ENCODE measurements at places on chromosomes 16 and 17. TPM values are rescaled to one million over a fixed set of nuclear protein-coding genes. Genes with fewer than 3 reads are reported as not detected.

Gene FOXJ1
- 0.05 TPM for polyA plus RNA-seq

Gene TNFSF13
- polyA plus RNA-seq, result 2.6 TPM

Gene SP2
- polyA plus RNA-seq, result 13.9 TPM

DNA sequence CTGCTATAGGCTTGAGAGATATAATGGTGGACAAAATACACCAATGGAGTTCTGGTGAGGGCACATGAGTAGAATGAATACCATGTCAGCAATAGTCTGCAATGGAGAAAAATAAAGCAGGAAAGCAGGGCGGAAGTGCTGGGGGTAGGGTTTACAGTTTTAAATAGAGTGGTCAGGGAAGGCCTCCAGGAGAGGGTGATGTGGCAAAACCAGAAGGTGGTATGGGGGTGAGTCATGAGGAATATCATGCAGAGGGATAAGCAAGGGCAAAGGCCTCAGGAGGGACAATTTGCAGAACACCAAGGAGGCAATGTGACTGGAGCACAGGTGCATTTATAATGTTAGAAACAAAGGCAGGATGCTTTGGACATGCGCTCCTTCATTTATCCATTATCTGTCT is 102.0 kb downstream of the ITFG1 start:
- no peak for DNase-seq

DNA sequence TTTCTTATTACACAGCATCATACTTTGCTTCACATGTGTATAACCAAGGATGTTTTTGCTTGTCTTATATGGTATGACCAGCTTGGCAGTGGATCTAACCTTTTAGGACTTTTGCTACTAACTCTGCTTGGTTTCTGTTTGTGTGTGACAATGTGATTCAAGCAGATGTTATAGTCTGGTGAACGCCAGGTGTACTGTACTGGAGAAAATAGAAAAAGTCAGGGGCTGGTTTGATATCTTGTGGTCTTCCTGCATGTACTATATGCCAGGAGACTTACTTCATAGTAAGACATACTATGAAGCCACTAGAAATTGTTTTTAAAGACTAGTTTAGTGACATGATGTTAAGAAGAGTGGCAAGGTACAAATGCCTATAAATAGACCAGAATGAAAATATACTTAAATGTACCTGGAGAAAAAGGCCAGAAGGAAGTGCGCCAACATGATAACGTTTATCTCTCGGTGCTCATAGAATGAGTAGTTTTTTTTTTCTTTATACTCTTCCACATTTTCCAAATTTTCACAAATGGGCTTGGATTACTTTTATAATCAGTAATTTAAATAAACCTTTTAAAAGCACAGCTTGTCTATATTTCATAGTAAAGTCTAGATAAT is 112.3 kb downstream of the PRKCA start:
- no peak for DNase-seq

DNA sequence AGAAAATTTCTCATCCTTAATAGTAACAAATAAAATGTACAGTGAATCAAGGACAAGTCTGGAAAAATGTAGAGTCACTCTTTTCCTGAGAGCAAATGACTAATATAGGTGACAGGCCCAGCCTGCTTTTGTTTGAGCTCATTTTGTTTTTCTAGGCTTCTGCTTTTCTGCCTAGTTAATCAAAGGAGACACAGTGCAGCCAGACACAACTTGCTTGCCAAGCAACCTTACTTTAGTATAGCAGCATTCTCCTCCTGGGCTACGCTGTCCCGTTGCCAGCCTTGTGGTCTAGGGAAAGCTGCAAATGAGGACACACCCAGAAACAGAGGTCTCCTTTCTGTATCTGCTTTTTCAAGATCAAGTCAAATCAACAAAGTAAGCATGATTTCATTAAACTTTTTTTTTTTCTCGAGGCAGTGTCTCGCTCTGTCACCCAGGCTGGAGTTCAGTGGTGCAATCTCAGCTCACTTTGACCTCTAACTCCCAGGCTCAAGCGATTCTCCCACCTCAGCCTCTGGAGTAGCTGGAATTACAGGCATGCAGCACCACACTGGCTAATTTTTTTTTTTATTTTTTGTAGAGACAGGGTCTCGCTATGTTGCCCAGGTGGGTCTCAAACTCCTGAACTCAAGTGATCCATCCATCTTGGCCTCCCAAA is 17.2 kb downstream of the GINS3 start:
- DNase-seq, result no peak

GRCh38 chr16:4544473-4544872 is 5.9 kb upstream of the CDIP1 start:
- no peak for DNase-seq

DNA sequence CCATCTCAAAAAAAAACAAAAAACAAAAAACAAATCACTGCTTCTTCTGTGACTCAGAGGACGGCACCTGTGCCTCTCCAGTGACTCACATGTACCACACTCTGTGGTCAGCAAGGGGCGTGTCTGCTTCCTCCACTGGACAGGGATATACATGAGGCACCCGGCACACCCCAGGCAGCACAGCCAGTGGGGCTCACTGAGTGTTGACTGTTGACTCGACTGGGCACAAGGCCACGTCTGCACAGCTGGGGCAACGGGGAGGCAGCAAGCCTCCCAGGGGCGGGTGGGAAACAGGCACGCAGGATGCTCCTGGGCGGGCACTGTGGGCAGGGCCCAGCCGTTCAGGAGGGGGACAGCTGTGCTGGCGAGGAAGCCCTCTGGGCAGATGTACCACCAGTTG is 64.1 kb downstream of the TIMM22 start:
- no peak for DNase-seq

DNA sequence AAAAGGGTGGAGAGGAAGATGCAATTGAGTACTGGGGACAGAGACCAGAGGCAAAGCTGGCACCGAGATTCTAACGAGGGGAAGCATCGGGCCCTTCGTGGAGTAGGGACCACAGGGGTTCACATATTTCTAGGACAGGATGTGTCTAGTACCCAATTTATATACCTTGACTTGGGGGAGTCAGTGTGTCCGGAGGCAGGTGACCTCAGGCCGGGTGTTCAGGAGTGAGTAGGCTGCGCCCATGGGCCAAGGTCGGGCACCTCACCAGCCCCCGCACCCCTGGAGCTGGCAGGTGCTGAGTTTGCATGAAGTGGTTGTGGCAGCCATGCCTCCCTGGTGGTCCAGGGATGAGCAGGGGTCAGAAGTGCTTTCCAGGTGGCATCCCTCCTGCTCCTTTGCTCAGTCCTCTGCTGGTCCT is 8.6 kb upstream of the NXPH3 start:
- no peak for DNase-seq

DNA sequence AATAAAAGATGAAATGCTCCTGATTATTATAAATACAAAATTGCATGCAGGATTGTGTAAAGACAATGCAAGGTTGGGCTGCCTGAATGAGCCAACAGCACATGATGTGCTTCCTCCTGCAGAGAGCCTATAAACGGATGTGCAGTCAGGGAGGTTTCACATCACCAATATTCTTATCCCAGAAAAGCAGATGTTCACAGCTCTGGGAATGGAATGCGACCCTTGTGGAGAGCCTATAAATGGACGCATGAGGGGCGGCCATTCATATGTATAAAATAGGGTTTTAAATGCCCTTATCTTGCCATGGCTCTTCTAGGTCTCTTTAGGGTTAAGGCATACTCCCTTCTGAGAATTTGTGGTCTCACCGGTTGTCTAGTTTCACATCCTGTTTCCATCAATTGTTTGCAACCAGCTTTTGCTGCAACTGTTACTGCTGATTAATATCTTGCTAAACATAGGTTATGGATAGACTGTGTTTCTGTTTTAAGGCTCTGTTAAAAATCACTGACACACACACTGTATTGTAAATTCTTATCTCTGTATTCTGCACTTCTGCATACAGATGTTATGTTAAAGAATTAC is 31.9 kb downstream of the SLFN11 start:
- DNase-seq, result no peak

- DNase-seq, result no peak
Measured at GRCh38 chr16:14309001-14309886, 238.1 kb downstream of the MRTFB start.

DNA sequence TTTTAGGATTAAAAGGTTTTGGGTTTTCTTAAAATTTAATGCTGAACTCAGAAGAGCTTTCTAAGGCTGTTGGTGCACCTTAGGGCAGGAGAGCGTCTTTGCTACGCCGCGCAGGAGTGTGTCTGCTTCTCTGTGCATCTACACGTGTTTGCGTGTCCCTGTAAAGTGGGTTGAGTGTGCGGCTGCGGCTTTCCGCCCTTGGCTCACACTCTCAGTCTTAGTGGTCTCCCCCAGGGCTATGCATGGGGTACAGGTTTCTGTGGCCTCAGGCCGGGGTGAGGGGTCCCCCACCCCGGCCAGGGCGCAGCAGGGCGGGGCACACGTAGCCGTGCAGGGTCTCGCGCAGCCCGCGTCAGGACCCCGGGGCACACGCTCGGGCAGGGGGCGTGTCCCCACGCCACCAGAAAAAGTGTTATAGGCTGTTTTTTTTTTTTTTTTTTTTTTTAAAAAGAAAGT is 727 bp upstream of the TENT4B start:
- no peak for DNase-seq

GRCh38 chr17:17062866-17063265 is 20.6 kb downstream of the MPRIP start:
- no peak for DNase-seq

DNA sequence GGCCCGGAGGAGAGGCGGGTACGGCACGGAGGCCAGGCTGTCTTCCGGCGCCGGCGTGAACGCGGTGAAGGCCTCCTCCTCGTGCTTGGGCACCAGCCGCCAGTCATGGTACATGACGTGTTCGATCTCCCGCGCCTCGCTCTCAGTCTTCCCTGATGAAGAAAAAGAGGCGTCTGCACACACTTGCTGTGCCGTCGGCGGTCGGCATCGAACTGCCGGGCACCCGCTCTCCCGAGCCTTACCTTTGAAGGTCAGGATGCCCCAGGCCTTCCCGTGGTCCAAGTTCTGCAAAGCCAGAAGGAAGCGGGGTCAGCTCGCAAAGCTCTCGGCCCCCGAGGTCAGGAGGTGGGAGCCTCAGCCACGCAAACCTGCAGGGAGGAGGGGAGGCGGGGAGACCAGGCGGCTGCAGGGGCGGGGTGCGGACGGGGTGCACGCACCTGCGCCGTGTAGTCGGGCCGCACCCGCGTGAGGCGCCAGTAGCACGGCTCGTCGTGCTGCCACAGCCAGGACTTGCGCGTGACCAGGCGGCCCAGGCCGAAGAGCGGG is at the start of gene EME2:
TSS of gene EME2 (plus strand) at position 449 of the 546 bp plus-strand sequence. CDS start 418 bp downstream, outside the sequence.
- no peak for DNase-seq

- no peak for DNase-seq
Measured at GRCh38 chr16:61897657-61898056, 138.6 kb downstream of the CDH8 start.

DNA sequence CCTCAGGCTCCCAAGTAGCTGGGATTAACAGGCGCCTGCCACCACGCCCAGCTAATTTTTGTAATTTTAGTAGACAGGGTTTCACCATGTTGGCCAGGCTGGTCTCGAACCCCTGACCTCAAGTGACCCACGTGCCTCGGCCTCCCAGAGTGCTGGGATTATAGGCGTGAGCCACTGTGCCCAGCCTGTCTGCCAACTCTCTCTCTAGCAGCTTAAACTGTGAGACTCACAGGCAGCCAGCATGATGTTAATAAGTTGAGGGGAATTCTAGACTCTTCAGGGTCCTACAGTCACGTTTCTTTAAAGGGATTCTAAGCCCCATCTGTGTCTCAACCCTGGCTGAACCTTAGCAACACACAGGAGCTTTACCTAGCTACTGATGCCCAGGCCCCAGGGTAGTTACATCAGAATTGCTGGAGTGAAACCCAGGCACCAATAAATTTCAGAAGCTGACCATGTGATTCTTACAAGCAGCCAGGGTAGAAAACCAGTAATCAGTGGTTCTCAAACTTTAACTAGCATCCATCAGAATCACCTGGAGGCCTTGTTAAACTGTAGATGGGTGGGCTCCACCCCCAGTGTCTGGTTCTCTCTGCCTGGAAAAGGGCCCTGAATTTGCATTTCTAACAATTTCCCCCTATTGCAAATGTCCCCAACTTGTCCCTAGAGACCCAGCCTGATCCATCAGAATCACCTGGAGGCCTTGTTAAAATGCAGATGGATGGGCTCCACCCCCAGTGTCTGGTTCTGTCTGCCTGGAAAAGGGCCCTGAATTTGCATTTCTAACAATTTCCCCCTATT is 30.7 kb downstream of the GPRC5B start:
- no peak for DNase-seq

GRCh38 chr17:16947470-16947869 is 24.4 kb downstream of the TNFRSF13B start:
- no peak for DNase-seq

DNA sequence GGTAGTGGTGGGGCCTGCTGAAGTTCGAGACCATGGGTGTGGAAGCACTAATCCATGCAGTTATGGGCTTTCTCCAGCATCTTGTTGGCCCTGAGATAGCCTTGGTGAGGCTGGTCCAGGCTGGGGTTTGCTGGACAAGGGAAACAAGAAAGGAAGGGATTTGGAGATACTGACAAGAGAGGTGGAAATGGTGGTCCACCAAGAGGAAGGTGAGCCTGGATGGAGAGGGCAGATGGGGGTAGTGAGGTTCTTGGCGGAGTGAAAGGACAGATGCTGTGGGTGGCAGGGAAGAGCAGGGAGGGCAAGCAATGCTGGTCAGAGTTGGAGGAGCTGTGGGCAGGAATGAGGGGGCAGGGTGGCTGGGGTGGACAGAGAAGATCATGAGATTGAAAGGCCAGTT is 5.5 kb upstream of the SMPD3 start:
- DNase-seq, result no peak

- no peak for DNase-seq
Measured at GRCh38 chr16:55568207-55568606, 1.7 kb downstream of the CAPNS2 start.

DNA sequence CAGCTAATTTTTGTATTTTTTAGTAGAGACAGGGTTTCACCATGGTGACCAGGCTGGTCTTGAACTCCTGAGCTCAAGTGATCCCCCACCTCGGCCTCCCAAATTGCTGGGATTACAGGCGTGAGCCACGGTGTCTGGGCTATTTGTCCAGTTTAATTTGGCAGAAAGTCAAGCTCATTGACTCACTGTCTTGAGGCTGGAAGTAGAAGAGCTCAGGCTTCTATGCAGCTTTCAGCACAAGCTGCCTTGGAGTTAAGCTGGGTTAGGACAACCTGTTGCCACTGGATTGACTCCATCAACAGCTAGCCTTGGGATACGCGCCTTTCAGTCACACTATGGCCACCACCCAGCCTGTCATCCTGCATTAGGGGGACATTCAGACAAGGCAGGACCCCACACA is 76.2 kb upstream of the DNAH17 start:
- no peak for DNase-seq

DNA sequence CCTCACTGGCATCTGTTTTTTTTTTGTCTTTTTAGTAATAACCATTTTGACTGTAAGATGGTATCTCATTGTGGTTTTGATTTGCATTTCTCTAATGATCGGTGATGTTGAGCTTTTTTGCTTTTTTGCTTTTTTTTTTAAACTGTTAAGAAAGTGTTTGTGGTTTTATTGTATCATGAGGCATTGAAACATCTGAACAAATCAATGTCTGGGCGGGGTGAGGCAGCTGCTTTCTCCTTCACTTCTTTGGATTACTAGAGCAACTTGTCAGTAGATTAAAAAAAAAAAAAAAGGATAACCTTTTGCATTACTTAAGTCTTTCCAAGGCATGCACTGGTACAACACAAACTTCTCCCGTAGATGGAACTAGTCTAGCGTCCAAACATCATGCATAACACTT is 191.7 kb downstream of the CEP112 start:
- DNase-seq, result no peak
